ENCODE measurements at places on chromosomes 7 and 10.
A peak's percentile ranks its signal among the peaks of the same experiment; 100 is the strongest.

DNA sequence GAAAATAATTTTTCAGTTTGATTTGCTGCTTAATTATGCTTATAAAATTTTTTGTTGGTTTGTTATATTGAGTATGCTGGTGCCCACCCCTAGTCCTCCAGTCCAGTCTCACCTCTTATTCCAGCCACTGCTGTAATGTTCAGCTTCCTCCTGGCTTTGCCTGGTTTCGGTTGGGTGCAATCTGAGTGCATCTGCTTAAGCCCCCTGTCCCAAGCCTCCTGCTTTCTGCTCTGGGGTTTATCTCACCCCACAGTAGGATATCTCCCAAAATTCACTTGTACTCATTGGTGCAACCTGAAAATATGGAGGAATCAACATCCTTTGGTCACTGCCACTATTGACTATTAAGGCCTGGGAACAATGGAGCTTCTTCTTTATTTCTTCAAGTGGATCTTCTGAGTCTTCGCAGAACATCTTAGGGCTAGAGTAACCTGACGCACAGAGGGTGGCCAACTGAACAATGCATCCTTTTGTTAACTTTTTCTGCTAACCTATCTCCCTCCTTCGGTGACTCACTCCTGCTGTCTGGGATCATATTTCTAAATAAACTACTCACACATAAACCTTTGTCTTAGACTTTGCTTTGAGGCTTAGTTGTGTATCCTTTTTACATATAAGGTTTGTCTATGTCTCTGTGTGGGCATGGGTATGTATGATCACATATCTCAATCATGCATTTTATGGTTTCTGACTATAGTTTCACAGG, 19.1 kb upstream of the SOSTDC1 start:
- no peak for DNase-seq

DNA sequence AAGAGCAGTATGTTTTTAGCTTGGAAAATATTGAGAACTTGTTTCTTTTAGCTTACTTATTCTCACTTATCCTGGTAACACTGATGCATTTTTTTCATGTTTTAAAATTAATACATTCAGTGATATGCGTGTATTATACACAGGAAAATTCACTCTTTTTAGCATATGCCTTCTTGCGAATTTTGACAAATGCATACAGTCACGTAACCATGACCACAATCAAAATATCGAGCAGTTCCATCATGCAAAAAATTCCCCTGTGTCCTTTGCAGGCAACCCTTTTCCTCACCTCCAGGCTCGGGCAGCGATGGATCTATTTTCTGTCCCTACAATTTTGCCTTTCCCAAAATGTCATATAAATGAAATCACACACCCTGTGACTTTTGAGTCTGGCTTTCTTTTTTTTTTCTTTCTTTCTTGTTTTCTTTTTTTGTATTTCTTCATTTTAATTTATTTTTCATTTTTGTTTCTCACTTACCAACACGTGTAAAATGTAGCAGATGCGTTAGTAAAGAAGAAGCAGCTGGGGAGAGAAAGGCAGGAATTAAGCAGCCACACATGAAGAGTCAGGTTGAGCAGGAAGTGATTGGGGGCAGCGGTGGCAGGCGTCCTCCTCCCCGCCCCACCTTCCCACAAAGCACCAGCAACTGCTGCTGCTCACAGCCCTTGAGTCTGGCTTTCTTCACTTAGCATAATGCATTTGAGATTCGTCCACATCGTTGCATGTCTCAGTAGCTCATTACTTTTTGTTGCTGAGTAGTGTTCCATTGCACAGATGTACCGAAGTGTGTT, 29.9 kb downstream of the ADRB1 start:
- no peak for DNase-seq

- DNase-seq: no peak
These were observed 373.7 kb downstream of the HPSE2 start for GRCh38 chr10:98861962-98862361.

DNA sequence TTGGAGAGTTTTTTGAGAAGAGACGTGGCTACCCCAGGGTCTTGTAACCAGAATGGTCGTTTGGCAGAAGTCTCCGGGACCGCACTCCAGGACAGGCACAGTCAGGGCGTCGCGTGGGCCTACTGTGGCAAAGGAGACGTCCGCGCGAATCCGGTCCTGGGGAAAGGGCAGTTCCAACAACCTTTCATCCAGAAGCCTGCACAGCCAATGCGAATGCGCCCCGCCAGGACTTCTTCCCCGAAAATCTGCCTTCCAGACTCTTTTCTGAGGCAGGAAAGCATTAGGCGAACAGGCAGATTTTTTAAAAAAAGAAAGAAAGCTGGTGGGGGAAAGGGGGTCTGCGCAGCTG, 2.0 kb downstream of the HPSE2 start:
- no peak for DNase-seq

DNA sequence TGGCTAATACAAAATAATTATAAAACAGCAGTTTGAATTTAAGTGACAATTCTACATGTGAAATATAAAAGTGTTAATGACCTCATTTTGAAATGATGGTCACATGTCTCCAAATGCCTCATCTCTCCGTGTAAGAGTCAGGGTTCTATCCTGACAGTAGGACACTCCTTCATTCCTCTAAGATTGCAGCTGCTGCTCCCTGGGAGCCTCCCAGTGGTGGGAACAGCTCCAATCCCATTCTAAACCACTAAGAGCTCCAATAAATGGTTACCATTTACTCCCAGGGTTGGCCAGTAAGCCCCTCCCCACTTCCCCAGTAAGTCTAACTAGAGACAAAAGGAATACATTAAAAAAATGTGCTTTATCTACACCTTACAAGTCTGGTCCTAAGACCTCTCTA, 344.6 kb upstream of the AOAH start:
- no peak for DNase-seq

DNA sequence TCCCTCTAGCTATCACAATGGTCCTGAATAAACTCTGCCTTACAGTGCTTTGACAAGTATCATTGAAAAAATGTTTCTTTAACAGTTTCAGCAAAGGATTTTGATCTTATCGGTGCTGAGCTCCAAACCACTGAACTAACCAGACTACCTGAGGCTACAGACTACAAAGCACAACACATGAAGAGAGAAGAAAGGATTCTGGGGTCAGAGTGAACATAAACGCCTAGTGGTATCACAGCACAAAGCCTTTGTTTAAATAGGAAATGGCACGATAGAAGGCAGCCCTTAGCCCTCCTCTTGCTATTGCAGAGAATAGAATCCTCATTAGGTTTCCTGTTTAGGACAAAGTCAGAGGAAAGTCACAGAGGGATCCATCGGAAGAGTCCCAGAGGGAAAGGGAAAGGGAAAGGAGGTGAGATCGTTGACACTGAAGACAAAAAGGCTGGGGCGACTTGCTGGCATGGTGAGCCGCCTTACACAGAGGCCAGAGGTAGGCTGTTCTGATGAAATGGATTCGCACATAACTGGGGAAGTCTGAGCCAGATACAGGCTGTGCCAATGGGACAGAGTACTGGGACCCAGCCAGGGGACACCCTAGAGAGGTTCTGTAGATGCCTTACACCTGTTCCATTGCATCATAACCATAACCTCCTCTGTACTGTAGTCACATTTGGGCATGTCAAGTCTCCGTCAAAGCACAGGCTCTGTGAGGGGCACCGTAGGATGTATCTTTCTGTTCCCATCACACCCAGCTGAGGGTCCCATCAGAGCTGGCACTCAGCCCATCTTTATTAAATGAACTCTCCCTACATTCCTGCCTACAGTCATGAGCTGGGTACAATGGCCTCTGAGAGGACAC, 71.5 kb downstream of the XPNPEP1 start:
- DNase-seq: no peak

- peak; percentile 33 for DNase-seq
These were observed 1.7 kb downstream of the CDK6 start for GRCh38 chr7:92834507-92835260.

DNA sequence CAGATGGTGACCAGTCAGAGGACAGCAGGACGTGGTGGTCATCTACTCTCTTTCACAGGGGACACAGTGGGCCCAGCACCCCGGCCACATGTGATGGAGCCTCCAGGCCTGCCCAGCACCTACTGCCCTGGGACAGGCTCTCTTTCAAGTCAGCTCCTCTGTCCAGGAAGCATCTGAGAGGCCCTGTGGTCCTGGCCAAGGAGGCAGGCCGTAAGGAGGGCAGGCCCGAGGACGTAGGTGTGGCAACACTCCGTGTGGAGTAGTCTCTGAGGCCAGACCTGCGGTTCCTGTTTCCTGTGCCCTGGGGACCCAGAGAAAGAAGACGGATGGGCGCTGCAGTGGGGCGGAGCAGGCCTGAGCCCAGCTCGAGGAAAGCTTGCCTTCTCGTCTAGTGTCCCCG, 179.2 kb downstream of the EBF3 start:
- no peak for DNase-seq

DNA sequence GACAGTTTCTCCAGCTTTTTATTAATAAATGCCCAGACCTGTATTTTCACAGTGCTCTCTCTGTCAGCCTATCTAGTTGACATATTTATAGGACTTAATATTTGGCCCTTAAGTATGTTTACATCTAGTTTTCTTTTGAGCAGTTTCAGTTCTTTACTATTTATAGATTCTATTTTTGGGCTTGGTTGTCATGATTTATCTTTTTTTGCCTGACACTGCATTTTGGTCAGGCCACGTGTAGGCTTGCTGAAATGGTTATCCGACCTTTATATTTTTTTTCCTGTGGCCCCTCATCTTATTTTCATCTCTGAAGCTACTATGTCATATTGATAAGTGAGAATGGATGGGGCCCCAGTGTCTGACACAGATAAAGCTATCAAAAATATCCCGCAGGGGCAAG, 515.4 kb upstream of the FZD8 start:
- no peak for DNase-seq

DNA sequence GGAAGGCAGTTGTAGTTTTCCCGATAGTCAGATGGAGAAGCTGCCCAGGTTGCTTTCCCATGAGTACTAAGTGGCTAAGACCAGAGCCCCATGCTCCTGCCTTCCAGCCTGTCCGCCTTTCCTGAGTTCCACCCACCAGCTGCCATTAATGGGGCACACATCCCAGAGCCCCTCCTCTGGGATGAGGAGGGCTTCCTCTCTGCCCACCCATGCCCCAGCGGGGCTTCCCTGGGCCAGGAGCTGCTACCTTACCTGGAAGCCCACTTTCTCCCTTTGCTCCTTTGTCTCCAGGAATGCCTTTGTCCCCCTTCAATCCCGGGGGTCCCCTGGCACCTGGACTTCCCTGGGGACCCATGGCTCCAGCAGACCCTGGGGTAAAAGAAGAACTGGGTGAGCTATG, 7.8 kb downstream of the SFTPD start:
- DNase-seq: no peak

GRCh38 chr10:92575961-92576360, 2.1 kb upstream of the IDE start:
- DNase-seq: no peak

GRCh38 chr7:108030516-108030915, 27.6 kb upstream of the LAMB1 start:
- no peak for DNase-seq

- no peak for DNase-seq
These were observed 76.3 kb downstream of the FOXL3 start for GRCh38 chr7:366161-366803.

- no peak for DNase-seq
These were observed 158.6 kb upstream of the INSYN2A start for GRCh38 chr10:127354992-127355391.

DNA sequence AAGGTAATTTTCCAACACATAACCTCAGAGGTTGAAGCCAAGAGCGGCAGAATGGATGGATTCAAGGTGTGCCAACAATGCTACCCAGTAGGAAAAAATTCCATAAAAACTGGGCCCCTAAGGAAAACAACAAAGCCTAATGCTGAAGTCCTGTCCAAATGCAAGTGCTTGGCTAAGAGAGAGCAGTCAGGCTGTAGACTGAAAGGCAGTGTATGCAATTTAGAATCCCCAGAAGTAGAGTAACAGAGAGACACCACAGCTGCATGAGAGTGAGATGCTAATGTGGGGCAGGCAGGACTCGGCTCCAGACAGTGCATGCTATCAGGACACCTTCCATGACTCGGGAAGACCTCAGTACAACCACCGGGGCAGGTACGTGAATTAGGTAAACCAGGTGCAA, 124.5 kb downstream of the ZFAND4 start:
- no peak for DNase-seq

GRCh38 chr7:40380111-40380510, 245.3 kb downstream of the SUGCT start:
- DNase-seq: no peak

DNA sequence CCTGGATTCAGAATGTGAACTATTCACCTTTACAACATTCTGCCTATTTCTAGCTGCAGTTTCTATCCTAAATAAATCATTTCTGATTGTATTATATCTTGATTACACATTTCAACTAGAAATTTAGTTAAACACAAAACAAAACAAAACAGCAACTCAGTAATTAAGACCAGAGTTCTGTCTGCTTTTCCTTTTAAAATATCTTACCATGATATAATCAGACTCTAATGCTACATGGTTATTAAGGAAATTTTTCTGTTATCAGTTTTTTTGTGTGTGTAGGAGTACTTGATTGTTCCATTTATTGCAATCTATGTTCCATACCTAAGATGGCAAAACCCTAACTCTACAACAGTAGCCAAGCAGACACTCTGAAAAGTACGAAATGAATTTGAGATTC, 663.3 kb downstream of the NRG3 start:
- no peak for DNase-seq

DNA sequence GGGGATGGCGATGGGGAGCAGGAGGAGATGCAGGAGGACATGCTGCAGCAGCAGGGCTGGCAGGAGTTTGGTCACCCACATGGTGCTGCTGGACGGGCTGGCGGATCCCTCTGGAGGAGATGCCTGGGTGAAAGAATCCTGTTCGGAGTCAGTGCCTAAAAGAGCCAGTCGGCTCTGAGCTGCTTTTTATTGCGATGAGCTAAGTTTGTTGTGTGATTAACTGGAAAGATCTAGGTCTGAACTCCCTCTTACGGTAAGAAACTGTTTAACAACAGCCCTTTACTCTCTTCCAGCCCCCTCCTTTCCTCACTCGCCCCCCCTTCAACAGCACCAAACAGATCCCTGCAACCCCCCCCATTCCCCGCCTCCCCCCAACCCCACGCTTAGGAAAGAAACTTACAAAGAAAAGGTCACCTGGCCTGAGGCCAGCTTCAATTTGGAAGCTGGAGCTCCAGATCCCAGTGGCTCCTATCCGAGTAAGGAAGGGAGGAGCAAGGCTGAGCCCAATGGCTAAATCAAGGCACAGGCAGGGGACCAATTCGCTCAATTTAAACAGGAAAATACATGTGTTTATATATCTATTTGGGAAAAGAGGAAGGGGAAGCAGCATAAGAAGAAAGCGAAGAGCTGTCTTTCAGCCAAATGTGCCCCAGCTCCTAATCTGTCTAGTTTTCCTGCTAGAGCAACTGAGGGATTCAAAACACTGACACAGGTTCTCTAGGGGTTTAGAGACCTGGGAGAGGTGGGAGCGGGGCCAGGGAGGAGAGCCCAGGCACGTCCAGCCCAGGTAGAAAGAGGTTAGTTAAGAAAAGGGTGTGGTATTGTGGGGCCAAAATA, at the start of gene HGF:
HGF (minus strand) TSS at position 157 of the 837 bp plus-strand sequence; CDS start at position 81, 76 bp downstream.
- no peak for DNase-seq

GRCh38 chr10:104347295-104348045, 6.2 kb upstream of the CFAP58 start:
- no peak for DNase-seq

DNA sequence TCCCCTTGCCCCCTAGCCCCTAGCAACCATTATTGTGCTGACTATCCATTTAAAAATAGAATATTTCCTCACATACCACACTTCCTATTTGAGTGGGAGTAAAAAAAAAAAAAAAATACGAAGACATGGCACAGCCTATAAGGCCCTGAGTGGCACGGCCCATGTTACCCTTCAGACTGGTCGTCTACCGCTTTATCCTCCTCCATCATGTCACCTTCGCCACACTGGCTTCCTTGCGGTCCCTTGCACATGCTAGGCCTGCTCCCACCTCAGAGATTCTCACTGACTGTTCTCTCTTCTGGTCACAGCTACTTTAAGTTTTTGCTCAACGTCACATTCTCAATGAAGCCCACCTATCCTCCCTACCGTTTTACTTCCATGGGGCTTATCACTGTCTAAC, 130.3 kb downstream of the ATE1 start:
- DNase-seq: no peak
